Stimulated activated CD8-positive, alpha-beta memory T cell treated with anti-CD3 and anti-CD28 coated beads, Interleukin-15, amount 100 ng/mL, for 1 hour (primary cell): ENCODE measurements at places on chromosomes 2 and 18.

DNA sequence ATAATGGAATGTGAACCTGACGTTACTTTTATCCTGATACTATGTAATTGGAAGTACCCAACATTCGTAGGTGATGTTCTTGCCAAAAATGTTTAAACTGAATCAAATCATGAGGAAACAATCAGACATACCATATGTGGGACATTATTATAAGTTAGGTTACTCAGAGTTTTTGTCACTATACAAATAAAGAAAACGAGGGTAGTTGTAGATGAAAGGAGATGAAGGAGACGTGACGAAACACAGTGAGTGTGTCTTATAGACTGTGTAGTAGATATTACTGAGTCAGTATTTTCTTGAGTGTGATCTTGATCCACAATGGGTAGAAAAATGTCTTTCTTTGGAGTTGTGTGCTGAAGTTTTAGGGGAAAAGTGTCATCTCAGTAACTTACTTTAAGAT is 176.8 kb downstream of the ZNF407 start:
- DNase-seq = no peak

DNA sequence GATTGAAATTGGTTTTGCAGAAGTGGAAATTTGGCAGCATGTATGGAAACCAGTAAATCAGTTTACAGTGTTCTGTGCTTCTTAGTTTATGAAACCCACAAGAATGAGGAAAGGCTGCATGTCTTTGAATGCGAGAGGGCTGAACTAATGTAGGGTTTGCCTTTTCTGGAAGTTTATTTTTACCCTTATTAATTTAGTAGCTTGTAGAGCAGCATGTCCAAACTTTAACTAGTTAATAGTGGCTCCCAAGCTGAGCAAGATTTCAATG is 50.4 kb downstream of the LDLRAD4 start:
- no peak for DNase-seq

- no peak for DNase-seq
Observed at GRCh38 chr2:49251766-49252165, 97.5 kb upstream of the FSHR start.

DNA sequence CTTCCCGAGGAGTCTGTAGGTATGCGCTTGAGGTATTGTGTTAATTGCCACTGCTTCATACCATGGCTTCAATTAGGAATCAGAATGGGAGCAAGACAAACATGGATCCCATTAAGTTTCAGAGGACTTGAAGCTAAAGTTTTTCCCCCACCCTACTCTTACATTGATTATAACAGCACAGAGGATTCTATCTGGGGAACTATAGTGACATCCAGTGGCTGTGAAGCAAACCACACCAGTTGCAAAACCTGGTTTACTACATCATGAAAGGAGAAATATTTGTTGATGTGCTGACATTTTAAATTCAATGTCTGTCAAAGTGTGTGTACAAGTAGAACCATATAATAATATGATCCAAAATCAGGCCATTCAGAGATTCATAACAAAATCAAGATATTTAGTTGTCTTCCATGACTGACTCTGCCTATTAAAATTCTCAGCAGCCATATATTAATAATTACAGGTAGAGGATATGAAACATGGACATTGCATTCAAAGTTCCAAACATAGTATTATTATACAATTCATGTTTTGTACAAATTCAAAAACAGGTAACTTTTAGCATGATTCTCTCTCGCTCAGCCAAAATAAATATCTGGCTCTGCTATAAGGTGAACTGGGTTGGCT is 82.9 kb downstream of the GRB14 start:
- no peak for DNase-seq

DNA sequence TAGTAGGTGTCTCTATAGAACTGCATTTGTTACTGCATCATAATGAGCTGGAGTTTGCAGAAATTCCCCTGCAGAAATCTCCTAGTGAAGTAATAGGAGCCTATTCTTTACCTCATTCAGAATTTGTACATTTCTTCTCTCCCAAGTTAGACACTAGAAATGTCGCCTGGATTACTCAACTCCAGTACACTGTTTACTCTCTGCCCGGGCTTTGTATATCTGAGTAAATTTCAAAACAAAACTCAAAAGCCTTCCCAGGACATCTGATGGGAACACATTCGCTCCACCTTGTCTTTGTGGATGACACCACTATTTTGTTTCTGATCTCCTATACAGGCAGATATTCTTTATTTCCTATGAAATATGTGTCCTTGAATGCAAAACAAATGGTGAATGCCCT is 76.8 kb downstream of the POU3F3 start:
- no peak for DNase-seq

DNA sequence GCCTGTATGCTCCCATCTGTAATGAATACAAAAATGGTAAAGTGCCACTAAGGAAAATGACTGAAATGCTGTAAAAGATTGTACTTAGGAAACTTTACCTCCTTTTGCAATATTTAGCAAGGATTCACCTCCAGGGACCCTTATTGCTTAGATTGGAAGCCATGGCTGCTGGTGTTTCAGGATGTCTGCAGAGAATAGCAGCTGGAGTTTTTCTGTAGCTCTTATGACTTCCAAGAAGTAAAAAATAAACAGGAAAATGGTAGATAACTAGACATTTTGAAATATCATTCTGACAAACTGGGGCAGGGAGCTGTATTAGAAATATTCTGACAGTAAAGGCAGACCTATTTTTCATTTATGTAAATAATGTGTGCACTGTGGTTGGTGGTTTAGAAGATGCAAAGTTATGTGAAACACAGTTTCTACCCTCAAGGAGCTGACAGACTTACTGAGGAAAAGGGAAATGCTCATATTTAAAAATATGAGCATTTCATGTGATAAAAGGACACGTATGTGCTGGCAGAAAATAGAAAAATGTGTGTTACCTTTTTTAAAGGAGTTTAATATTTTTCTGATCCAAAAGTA is 224.9 kb upstream of the BOD1L2 start:
- no peak for DNase-seq

DNA sequence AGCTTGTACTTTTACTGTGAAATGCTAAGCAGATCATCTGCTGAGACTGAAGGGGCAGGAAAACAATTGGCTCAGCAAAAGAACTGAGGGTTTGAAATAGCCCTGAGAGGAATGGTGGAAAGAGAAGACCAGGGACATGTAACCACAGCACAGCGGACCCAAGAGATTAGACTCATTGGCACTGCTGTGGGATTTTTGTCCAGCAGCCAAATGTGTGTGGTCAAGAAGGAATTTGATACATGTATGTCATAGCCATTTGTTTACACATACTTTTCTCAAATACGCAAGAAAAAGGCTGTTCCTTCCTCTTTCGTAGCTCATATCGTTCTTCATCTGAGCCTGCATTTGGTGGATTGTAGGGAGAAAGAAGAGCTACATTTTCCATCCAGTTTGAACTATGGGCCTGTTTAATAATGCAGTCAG is 73.8 kb downstream of the TRABD2A start:
- DNase-seq = no peak

GRCh38 chr18:2459886-2460285 is 111.4 kb downstream of the METTL4 start:
- DNase-seq = no peak

DNA sequence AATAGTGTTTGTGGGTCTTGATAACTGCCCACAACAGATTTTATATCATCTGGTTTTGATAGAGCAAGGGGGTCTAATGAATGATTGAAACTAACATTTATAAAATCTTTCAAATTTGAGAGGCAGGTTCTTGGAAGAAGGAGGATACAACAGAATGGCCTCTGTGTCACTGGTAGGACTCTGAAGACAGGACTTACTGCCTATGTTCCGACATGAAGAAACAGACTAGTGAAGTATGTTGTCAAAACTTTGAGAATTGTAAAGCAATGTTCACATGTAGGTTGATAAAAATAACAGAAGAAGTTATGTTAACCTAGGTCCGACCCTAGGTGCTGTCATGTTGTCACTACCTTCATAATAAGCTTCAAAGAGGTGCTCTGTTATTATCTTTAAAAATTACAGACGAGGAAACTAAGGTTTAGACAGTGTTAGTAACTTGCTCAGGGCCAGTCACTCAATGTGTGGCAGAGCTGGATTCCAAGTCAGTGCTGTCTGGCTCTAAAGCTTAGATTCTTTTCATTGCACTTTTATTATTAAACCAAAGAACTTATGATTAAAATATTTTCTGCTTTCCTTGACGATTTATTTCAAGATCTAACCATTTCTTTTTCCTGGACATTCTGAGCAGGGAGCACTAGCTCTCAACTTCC is 146.2 kb downstream of the RPIA start:
- DNase-seq = no peak

DNA sequence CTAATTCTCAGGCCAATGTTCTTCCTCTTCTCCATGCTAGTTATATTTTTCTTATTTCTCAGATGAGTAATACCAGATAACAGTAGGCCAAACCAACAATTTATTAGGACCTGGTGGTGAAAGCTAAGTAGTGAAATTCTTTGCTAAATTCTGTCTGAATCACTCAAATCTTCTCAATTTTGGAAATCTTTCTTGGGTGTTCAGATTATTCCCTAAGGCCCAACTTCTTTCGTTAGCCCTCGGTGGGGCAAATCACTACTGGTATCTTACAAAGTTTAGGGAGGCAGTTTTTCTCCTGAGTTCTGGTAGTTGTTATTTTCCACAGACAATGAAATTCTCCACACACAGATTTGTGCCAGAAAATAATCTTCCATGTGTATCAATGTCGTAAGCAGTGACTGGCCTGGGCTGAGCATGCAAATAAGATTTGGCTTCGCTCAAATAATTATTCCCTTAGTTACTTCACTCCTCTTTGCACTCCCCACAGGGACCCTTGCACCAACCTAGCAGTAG is 443.5 kb upstream of the SLC14A2 start:
- DNase-seq = no peak

DNA sequence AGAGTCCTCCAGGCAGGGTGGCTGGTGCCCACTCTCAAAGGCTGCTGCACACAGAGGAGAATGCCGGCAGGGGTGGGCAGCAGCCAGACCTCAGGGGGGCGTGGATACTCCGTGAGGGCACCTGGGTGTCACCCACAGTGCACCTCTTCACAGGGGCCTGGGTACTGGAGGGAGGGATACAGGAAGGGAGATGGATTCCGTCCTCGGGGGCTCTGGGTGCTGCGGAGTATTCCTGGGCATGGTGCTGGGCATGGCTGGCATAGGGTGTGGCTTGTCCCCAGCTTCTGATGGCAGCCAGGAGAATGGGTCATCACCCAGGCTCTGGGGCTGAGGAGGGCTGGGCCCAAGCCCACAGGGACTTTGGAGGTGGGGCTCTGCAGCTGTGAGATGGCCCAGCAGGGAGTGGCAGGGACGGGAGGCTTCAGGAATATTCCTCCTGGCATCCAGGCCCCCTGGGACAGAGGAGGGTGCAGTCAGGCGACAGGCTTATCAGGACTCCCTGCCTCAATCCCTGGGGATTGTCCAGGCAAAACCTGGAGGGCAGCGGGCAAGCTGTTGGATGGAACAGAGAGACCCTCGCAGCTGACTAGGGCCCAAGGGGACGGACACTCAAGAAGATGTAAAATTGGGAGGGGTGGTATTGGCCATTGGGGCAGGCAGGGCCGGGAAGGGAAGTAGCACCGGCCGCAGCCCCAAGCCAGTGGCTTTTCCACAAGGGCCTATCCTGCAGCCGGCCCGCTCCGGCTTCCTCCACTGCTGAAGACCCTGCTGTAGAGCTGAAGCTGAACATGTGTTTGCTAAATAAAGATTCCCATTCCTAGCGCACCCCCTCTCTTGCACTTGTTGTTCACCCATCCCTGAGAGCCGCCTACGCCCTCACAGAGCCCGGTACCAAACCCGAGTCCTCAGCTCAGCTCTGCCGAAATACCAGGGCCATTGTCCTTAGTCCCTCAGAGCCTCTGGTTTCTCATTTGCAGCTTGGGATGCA is 5.7 kb upstream of the KLHL30 start:
- DNase-seq = no peak

- DNase-seq = no peak
Observed at GRCh38 chr2:60875520-60875919, 5.9 kb upstream of the REL start.

DNA sequence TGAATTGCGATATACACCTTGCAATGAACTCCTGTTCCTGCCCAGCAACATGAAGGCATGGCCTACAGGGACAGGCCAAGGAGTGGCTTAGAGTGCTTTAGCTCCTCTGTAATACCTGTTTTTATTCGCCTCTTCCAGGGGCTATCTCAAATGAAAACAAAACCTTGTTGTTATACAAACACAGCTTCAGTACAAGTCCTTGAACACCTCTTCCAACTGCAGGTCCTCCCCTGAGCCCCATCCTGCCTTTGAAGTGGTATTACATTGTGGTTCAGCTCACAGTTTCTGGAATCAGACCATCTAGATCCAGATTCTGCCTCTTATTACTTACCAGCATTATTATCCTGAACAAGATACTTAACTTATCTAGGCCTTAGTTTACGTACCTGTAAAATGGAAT is 83.0 kb upstream of the HNRNPA3 start:
- DNase-seq = no peak

GRCh38 chr2:157150747-157151146 is 106.8 kb upstream of the GALNT5 start:
- no peak for DNase-seq

GRCh38 chr2:240966906-240967680 is 31.3 kb upstream of the SNED1 start:
- no peak for DNase-seq

DNA sequence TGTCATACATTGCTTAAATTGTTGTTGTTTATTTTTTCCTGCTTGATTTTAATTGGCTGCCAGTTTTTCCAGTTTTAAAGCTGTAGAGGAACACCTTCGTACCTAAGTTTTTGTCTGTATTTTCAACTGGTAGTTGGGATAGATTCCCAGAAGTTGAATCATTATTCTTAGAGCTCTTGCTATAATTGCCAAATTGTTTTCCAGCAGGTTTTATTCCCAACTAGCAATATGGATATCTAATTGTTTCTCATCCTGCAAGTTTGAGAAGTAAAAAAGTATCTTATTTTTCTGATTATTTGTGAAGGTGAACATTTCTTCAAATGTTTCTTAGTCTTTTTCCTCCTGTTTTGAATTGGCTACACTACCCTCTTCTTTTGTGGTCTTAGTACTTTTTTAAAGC is 6.7 kb downstream of the SMARCAL1 start:
- no peak for DNase-seq

DNA sequence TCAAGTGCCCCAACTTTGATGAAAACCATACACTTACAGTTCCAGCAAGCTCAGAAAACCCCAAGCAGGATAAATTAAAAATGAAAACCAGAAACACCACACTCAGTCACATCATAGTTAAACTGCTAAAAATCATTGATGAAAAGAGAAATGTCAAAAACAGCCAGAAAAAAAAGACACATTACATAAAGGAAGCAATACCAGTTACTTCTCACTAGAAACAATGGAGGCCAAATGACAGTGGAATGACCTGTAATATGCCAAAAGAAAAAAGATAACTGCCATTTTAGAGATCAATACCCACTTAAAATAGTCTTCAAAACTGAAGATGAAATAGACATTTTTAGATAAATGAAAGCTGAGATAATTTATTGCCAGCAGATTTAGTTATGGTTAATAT is 66.0 kb downstream of the MAP3K20 start:
- DNase-seq = no peak

- no peak for DNase-seq
Observed at GRCh38 chr2:102606353-102606752, 13.0 kb upstream of the SLC9A2 start.

- DNase-seq = no peak
Observed at GRCh38 chr2:46569061-46569560, 89.7 kb downstream of the TMEM247 start.

GRCh38 chr2:20555954-20556353 is 94.9 kb downstream of the HS1BP3 start:
- DNase-seq = no peak

- no peak for DNase-seq
Observed at GRCh38 chr2:56754627-56755026, 570.8 kb downstream of the CCDC85A start.

- DNase-seq = no peak
Observed at GRCh38 chr18:39564716-39565115, 1999.1 kb upstream of the CELF4 start.

GRCh38 chr2:238667639-238668038 is 180.2 kb upstream of the TWIST2 start:
- no peak for DNase-seq
